ENCODE measurements at places on chromosomes 1 and 21.

- no peak for DNase-seq
These were observed 981.9 kb upstream of the ADGRL4 start for GRCh38 chr1:79988401-79988800.

DNA sequence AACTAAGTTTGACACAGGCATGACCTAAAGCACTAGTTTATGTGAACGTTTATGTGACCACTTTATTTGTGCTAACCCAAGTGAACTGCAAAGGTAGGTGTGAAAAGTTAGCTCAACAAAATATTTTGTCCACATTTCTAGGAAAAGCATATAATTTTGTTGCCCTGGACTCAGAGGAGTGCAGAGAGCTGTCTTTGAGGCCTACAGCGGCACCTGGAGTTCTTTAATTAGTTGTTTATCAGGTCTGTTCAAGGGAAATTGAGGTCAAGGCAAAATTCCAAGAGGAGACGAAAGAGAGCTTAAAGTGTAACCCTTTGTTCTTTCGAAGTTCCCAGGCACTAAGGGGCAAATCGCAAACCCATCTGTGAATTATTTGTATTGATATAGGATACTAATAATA is 1.3 kb downstream of the GIPC2 start:
- no peak for DNase-seq

- peak; percentile 67 for DNase-seq
These were observed 825.3 kb downstream of the LTN1 start for GRCh38 chr21:28167366-28167765.

DNA sequence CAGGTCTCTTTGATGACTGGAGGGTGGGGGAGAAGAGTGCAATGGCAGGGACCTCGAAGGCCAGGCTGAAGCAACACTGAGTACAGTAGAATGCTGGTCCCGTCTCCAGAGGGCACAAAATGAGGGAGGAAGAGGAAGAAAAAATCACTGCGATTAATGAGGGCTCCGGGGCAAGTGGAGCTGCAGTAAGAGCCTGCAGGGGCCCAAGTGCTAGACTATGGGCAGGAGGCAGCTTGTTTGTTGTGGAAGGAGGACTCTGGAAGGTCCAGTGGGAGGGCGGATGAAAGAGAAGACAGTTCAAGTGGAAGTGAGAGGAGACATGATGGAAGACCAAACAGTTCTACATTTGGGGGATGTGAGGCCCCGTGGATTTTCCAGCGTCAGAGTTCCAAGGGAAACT is 17.4 kb downstream of the TMCC2 start:
- DNase-seq: no peak

DNA sequence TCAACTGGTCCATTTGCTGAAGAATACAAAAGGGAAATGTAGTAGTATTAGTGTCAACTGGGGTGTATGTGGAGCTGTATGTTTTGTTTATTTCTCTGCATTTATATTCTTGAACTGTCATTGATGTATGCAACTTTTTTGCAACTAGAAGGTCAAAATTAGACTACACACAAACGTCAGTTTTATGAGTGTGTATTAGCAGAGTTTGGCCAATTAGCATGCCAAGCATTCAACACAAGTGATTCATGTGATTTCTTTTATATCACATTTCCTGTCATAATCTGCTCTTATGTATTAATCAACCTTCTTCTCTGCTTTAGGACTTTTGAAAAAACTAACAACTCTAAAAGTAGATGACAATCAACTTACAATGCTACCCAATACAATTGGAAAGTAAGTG is 211.1 kb downstream of the LRRC40 start:
- DNase-seq: no peak

GRCh38 chr1:50183378-50184133 is 74.8 kb downstream of the ELAVL4 start:
- no peak for DNase-seq

- DNase-seq: no peak
These were observed 146.0 kb upstream of the JUN start for GRCh38 chr1:58929671-58930325.

GRCh38 chr1:221777431-221778072 is 35.7 kb upstream of the DUSP10 start:
- no peak for DNase-seq

DNA sequence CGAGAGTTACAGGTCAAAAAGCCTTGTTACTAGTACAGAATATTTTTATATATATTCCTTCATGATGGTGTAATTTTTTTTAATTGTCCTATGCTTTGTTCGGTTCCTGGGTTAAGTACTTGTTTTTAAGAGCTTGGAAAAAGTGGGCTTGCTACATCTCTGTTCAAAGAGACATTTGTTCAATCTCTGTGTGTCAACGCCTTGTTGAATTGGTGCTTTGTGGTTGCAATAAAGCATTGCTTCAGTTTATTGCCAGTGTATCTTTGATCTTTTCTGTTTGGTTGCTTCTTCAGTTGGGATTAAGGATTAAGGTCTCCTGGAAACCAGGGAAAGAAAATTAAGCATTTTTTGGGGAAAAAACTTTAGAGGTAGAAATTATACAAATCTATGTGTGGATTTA is 47.7 kb upstream of the DNASE2B start:
- no peak for DNase-seq

GRCh38 chr1:44919400-44919799 is 67.0 kb downstream of the EIF2B3 start:
- no peak for DNase-seq

- DNase-seq: peak; percentile 69
These were observed 16.8 kb downstream of the TNFSF4 start for GRCh38 chr1:173190101-173190936.

- no peak for DNase-seq
These were observed 144.0 kb downstream of the LMO4 start for GRCh38 chr1:87472716-87473115.

- peak; percentile 82 for DNase-seq
These were observed 57.3 kb downstream of the PSMG1 start for GRCh38 chr21:39125752-39126485.

- DNase-seq: no peak
These were observed 322.6 kb downstream of the RGS7 start for GRCh38 chr1:241034203-241034936.

DNA sequence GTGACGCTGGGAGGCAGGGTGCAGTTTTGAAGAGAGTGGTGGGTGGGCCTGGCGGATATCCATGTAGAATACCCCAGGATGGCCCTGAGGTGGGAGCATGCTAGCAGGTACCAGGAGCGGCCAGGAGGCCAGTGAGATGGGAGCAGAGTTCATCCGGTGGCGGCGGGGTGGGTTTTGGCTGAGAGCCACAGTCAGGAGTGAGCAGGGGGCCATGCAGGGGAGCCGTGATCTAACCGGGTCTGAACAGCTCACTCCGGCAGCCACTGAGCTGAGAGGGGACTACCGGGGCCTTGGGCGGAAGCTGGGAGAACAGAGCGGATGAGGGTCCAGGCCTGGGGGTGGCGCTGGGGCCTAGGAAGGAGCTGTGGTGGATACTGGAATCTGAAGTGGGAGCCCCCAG is 47.6 kb upstream of the LRP8 start:
- no peak for DNase-seq

GRCh38 chr21:38671773-38672172 is 134.0 kb upstream of the ETS2 start:
- DNase-seq: no peak

- no peak for DNase-seq
These were observed 115.9 kb downstream of the HIVEP3 start for GRCh38 chr1:41802532-41803501.

GRCh38 chr1:93442741-93443140 is 5.2 kb upstream of the FNBP1L start:
- no peak for DNase-seq

DNA sequence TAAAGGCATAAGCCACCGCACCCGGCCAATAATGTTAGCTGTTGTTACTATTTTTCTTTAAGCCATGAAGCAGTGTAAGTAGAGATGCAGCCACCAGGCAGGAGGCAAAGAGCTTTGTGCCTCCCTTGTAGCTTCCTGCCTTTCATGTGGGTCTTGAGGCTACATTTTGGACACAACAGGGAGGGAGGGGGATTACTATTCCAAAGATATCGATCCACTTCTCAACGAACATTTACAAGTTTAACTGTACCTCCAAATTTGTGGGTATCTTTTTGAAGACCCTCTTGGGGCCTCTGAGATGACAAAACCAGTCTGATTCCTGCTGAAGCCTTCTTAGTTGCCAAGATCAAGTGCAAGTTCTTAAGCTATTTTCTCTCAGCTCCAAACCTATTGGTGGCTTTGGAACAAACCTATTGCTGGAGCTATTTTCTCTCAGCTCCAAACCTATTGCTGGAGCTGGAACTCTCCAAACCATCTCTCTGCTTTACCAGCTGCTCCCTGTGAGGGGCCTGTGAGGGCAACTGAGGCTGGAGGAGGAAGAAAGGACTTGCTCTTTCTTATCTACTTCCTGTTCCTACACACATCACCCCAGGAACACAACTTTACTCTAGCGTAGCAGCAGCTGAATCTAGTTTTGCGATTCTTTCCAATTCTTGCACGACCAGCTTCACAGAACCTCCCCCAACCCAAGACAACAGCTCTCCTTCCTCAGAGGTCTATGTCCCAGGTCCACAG is 16.1 kb upstream of the RCAN3 start:
- no peak for DNase-seq

DNA sequence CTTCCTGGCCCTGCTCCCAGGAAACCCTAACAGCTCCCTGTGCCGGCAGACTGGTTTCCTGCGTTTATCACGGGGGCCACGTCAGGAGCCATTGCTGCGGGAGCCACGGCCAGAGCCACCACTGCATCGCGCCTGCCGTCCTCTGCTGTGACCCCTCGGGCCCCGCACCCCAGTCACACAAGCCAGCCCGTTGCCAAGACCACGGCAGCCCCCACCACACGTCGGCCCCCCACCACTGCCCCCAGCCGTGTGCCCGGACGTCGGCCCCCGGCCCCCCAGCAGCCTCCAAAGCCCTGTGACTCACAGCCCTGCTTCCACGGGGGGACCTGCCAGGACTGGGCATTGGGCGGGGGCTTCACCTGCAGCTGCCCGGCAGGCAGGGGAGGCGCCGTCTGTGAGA is 26.1 kb downstream of the RNF223 start:
- DNase-seq: no peak
